ENCODE measurements at places on chromosomes 12 and 14.
A peak's percentile ranks its signal among the peaks of the same experiment; 100 is the strongest.

DNA sequence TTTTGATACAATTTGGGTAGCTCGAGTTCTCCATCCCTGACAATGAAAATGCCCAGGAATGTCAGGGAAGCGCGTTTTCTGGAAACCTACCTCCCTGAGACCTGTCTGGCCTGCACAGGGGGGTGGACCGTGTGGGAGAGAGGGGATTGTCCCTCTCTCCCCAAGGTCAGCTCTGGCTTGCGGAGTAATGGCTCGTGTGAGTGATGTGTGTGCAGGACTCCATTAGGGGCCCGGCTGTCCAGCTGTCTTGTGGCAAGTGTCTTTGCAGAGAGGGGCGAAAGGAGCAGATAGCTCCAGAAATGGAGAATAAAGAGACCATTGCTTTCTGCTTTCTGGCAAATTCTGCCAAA is 215.3 kb downstream of the CHST11 start:
- no peak for DNase-seq

- peak; percentile 51 for DNase-seq
Observed at GRCh38 chr12:49342066-49342913, 4.4 kb upstream of the DNAJC22 start.

DNA sequence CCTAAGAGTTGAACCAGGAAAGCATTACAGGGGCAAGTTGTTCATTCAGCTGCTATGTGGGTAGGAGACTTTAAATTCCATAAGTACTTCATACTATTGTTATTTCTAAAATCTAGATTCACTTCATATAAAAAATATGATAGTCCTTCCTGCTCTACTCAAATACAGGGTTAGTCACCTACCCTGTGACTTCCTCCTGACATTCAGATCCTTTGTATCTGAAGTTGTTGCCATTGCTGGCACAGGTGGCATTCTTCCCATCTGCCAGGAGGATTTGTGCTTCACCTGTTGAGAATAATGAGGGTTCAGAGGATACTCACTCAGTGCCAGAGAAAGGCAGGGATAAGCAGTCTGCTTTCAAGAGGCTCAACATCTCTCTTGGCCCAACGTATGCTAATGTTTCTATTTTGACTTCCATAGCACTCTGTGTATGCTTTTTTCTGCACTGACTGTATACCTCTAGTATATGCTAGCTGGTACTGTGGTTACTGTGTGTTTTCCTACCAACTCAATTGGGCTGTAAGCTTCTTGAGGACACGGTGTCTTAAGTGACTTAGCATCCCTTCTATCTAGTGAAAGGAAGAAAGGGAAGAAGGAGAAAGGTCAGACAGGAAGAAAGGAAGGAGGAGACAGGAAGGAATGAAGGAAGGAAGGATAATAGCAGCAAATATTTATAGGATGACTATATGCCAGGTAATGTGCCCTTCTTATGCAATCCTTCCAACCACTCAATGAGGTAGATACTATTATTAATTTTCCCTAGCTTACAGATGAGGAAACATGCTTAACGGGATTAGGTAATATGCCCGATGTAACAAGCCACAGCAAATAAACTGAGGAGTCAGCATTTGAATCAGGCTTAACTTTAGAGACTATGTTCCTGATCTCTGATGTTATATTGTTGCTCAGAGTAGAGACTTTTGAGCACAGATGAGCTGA is 38.5 kb upstream of the FGF6 start:
- no peak for DNase-seq

DNA sequence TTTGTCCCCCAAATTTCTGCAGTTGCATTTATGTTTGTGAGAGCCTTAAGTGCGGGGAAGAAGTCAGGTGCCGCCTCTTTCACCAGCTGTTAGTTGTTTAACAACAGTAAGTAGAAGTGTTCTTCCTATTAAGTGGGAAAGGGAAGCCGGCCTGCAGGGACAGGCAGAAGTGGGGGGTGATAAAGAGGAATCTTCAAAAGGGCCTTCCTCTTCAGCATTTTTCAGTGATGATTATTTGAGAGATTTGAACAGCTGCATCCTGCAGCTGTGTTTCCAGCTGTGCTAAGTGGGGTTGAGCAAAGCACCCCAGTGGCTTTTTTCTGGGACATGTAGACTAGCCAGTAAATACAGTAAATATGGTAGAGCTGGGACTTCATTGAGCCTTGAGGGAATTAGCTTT is 32.1 kb upstream of the SLC38A1 start:
- peak; percentile 18 for DNase-seq

GRCh38 chr12:8032242-8033152 is at the start of gene FOXJ2:
Gene FOXJ2, plus strand, starts transcription at chr12:8032716. Its CDS starts 7,117 bp downstream, at chr12:8039833.
- DNase-seq: peak; percentile 72

Data from GDM1 (cell line).